ENCODE measurements at places on chromosomes 4 and X. TPM values are rescaled to one million over a fixed set of nuclear protein-coding genes. Genes with fewer than 3 reads are reported as not detected.
A peak's percentile ranks its signal among the peaks of the same experiment; 100 is the strongest.

GRCh38 chr4:27828843-27829242 is 968.2 kb downstream of the STIM2 start:
- no peak for DNase-seq

Gene NPNT
- not detected for total RNA-seq

- DNase-seq: peak; percentile 67
Observed at GRCh38 chr4:166277401-166277800, 404.4 kb downstream of the TLL1 start.

Gene HTN3
- total RNA-seq: not detected

Gene PAK3
- 0.90 TPM for total RNA-seq

GRCh38 chr4:109275066-109275745 is 27.3 kb downstream of the COL25A1 start:
- DNase-seq: no peak

Gene FGF13
- total RNA-seq: 26.5 TPM

Gene SYTL4
- 5.1 TPM for total RNA-seq

Gene WDR44
- total RNA-seq: 20.9 TPM

- DNase-seq: peak; percentile 31
Observed at GRCh38 chrX:30935985-30936384, 46.9 kb upstream of the TAB3 start.

DNA sequence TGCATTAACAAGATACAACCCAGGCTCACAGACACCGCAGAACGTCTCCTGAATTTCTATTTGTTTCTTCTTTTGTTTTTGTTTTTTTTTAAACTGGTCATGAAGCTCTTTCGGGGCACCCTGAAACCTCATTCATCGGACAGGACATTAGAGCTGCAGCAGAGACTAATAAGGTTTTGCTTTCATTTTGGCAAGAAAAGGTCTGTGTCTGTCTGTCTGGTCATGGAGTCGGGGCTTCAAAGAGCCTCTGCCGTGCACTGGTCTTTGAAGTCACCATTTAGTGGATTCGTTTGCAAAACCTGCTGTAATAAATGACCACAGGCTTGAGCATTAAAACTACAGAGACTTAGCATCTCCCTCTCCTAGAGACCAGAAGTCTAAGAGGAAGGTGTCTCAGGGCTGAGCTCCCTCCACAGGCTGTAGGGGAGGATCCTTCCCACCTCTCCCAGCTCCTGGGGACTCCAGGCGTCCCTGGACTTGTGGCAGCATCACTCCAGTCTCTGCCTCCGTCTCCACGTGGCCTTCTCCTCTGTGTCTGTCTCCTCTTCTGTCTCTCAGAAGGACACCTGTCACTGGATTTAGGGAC is 247.5 kb downstream of the CRLF2 start:
- no peak for DNase-seq

GRCh38 chr4:125352521-125352920 is 37.8 kb downstream of the FAT4 start:
- DNase-seq: no peak

Gene UBQLN2
- total RNA-seq: 17.8 TPM

- DNase-seq: no peak
Observed at GRCh38 chr4:101973361-101973760, 182.8 kb downstream of the BANK1 start.

DNA sequence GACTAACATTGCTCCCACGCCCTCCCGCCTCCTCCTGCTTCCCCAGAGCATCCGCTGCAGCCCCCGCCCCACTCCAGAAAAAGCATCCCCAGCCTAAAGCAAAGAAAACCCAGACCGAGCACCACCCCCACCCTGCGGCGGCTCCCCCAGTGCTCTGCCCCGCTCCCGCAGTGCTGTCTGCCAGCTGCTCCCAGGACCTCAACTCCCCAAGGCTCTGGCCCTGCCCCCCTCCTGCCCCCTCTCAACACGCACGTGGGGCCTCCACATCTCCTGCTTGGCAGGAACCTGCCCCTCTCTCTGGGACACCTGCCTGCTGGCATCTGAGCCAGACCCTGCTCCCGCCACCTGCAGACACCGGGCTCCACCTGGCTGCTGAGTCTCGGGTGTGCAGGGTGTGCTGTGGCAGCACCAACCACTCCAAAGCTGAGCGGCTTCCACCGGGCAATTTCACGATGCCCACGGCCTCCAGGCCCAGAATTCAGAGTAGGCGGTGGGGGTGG is 79.4 kb downstream of the FAM53A start:
- no peak for DNase-seq

GRCh38 chrX:9576059-9576458 is 111.2 kb downstream of the TBL1X start:
- DNase-seq: no peak

DNA sequence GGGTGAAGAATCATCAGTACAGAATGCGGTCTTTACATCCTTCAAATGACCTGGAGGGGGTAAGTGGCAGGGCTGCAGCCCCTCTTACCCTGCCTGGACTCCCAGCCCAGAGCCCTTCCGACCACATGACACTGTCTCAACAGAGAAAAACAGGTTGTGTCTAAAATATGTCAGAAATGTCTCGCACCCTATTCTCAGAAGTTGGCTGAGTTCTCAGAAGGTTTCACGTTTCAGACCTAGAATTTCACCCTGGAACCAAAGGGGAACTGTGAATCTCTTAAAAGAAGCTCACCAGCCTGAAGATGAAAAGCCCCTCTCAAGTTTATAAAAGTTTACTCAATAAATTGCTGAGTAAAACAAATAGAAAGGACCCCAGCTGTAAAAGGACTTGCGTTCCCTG is 7.0 kb upstream of the CRMP1 start:
- DNase-seq: no peak

Gene STAP1
- not detected for total RNA-seq

Gene GAK
- total RNA-seq: 49.4 TPM

Gene GAGE1
- total RNA-seq: not detected

Gene TGIF2LX
- total RNA-seq: not detected

DNA sequence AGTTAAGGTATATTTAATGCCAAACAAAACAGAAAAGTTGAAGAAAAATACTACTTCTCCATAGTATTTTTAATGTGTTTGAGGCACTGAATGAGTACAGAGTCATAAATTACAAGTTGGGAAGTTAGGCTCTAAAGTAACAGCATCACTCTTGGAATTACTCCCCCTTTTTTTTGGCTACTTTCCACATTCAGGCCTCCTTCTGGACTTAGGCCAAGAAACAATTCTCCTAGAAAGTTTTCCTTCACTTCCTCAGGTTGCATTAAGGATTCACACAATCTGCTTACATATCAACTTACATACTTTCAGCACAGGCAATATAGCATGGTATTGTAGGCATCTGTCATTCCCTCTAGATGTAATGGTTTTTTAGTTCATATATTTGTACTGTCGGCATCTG is 52.1 kb downstream of the TMEM165 start:
- peak; percentile 44 for DNase-seq

Gene NCAPG
- total RNA-seq: 60.1 TPM

Gene GPM6B
- 0.57 TPM for total RNA-seq

DNA sequence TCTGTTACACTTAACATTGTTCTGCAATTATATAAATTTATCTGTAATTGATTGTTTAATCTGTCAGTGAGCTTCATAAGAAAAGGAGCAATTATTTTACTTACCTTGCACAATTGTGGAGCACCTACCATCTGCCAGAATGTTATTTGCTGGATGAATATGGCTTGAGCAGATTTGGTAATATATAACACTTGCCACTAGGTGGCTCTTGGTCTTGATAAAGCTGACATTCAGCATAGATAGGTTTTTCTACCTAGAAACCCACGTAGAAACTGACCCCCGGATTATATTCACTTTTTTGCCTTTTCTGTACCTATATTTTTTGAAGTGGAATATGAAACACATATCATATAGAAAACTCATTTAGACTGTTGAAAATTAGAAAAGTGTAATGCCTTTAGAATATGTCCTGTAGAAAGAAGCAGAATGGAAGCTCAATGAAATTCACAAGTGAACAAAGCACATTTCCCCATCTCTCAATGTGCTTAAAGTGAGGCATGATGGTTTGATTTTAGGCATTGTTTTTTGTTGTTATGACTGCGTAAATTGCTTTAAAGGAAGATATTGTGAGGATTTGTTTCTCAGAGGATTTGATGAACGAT is 9.5 kb downstream of the RBPJ start:
- peak; percentile 75 for DNase-seq

Gene L1CAM
- total RNA-seq: 0.36 TPM

DNA sequence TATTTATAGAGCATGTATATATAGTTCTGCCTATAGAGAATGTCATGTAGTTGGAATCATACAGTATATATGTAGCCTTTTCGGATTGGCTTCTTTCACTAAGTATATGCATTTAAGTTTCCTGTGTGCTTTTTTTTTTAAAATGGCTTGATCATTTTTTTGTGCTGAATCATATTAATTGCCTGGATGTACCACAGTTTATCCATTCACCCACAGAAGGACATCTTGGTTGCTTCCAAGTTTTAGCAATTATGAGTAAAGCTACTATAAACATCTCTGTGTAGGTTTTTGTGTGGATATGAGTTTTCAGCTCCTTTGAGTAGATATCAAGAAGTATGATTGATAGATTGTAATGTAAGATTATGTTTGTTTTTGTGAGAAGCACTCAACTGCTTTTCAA is 23.8 kb downstream of the PTTG2 start:
- DNase-seq: no peak

All from fibroblast of the aortic adventitia (primary cell).